RPMI8226 (cell line): ENCODE measurements at places on chromosomes 7 and 10.

GRCh38 chr7:77983973-77984372 is 185.4 kb downstream of the PHTF2 start:
- no peak for DNase-seq

GRCh38 chr10:13788320-13788600 is 201.5 kb downstream of the PRPF18 start:
- DNase-seq, result no peak

GRCh38 chr10:116708391-116708821 is 34.0 kb downstream of the HSPA12A start:
- DNase-seq, result no peak

- no peak for DNase-seq
These were observed 68.9 kb downstream of the PDGFA start for GRCh38 chr7:450741-451140.

DNA sequence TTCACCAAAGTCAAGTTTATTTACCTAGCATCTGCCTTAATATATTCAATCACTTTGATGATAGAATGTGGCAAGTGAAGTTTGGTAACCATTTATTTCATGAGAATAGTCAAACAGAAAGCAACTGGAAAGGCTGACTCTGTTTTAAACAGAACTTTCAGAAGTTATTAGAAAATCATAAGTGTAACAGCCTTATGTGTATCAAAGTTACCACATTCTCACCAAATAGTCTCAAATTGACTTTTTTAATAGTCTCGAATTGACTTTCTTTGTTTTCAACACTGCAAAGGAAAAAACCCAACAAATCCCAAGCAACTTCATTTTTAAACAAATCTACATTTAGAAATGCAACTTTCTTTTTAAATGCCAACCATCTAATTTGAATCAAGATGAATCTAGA is 29.5 kb downstream of the NAMPT start:
- DNase-seq, result no peak

DNA sequence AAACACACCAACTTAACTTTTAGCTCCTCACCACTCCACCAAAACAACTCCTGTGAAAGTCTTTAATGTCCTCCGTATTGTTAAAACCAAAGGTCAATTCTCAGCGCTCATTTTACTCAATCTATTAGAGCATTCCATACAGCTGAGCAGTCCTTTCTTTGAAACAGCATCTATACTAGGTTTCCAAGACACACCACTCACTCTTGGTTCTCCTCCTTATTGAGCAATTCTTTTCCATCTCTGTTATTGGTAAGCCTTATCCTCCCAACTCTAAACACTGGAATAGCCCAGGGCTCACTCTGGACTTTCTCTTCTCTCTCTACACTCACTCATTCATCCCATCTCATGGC is 34.9 kb downstream of the COA1 start:
- no peak for DNase-seq

- no peak for DNase-seq
These were observed 680 bp upstream of the ADO start for GRCh38 chr10:62803724-62804355.

DNA sequence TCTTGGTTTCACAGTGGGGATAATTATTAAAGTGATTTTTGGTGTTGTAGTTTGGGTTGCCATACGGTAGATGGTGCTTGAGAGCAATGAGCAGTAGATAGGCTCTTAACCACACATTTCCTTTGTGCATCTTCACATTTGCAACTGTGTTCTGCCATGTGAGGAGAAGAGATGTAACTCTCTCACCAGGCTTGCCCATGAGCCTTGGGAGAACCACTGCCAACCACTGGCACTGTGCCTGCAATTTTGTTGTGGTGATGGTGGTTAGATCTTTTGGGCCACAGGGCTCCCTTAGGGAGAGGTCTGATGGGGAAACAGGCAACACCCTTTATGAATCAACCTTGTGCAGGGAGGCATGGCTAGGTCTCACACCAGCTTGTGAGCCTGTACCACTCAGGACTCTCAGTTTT is 204.3 kb downstream of the CCDC7 start:
- no peak for DNase-seq

DNA sequence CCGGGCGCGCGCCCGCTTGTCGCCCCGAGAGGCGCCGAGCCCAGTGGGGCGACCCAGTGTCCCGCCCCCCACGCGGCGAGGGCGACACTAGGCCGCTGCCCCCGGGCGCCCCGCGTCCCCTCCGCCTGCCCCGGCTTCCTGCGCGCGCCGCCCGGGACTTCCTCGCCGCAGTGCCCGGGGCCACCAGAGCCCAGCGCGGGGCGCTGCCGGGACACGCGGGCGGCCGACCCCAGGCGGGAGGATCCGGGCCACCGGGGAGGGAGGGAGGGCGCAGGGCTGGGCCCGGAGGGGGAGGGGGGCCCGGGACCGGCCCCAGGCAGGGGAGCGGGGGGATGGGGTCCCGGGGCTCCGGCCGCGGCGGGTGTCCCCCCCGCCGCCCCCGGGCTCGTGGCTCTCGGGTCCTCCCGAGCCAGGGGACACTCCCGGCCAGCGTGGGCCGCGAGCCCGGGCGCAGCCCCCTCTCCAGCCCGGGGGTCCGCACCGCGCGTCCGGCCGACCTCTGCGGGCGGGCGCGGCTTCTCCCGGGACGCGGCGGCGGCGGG is 435 bp upstream of the PWWP2B start:
- peak; percentile 49 for DNase-seq

DNA sequence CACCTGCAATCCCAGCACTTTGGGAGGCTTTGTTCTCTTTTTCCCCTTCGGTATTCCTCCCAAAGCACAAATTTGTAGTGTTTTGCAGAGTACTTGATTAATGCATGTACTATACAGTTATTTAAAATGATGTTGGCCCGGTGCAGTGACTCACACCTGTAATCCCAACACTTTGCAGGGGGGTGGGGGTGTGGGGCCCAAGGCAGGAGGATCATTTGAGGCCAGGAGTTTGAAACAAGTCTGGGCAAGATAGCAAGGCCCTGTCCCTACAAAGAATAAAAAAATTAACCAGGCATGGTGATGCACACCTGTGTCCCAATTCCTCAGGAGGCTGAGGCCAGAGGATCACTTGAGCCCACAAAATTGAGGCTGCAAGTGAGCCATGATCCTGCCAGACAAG is 26.8 kb upstream of the FOXK1 start:
- no peak for DNase-seq

- DNase-seq, result no peak
These were observed 211.1 kb upstream of the IGFBP3 start for GRCh38 chr7:46131916-46132795.

- DNase-seq, result no peak
These were observed 311.2 kb upstream of the GNAI1 start for GRCh38 chr7:79823246-79823951.

DNA sequence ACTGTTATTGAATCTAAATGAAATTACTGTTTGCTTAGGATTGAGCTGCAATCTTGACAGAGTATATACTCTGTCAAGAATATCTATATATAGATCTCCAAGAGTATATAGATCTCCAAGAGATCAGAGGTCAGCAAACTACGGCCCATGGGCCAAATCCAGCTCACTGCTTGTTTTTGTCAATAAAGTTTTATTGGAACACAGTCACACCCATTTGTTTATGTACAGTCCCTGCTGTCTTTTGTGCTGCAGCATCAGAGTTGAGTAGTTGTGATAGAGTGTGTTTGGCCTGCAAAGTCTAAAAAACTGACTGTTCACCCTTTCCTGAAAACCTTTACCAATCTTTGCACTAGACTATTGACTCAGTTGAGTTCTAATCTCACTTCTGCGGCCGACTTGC is 66.3 kb upstream of the NPVF start:
- no peak for DNase-seq

DNA sequence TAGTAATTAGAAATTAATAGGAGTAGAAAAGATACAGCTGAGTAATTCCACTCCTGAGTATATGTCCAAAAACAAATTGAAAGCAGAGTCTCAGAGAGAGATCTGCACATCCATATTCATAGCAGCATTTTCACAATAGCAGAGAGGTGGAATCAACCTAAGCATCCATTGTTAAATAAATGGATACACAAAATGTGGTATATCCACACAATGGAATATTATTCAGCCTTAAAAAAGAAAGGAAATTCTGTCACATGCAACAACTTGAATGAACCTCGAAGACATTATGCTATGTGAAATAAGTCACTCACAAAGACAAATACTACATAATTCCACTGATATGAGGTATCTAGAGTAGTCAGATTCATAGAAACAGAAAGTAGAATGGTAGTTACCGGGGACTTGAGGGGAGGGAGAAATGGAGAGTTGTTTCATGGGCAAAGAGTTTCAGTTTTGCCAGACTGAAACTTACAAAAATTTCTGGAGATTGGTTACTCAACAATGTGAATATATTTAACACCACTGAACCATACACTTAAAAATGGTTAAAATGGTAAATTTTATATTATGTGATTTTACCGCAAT is 18.4 kb downstream of the VTI1A start:
- DNase-seq, result no peak
